ENCODE measurements at places on chromosomes 1 and 21.
A peak's percentile ranks its signal among the peaks of the same experiment; 100 is the strongest.

DNA sequence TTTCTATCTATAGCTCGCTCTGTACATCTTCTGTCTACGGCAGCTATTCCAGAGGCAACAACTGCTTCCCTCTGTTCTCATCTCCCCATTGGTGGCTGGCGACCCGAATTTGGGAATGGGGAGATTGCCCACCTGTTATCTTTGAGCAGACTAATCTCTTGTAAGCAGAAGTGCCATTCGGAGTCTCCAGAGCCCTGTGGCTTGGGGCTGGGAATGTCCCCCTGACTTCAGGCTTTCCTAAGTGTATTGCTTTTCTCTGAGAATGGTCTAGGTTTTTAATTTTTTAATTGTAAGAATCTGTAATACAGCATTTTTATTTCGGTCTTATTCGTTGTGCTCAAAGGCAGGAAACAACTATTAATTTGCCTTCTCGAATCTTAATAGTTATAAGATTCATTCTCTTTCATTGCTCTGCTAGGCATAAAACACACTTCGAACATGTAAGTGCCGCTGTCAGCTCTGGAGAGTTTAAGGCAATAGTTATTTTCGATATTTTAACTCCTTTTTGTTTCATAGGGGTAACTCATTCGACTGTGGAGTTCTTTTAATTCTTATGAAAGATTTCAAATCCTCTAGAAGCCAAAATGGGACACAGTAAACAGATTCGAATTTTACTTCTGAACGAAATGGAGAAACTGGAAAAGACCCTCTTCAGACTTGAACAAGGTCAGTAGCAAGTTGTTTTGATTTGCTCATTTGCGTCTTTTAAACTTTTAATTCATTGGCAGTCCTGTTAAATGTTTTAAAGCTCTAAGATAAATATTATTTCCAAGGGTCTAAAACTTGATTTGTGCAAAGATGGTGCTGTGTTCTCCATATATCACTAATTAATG lies 514 bp downstream of the AGL start:
- H3K27me3 ChIP-seq, result no peaks in the 10 kb centered on the region
- H3K4me1 ChIP-seq, result peaks cover 10% of the 10 kb centered on the region
- DNase-seq, result no peak

GRCh38 chr1:30749691-30750583 lies 7.6 kb downstream of the LAPTM5 start:
- H3K27me3 ChIP-seq, result peaks cover 27% of the 10 kb centered on the region
- no peak overlapping the region for H3K27ac ChIP-seq
- no peak overlapping the region for H3K4me3 ChIP-seq
- DNase-seq, result no peak
- no peaks in the 10 kb centered on the region for H3K36me3 ChIP-seq
- no peaks in the 10 kb centered on the region for H3K4me1 ChIP-seq

GRCh38 chr1:111733183-111733991 lies 5.8 kb downstream of the INKA2 start:
- no peaks in the 10 kb centered on the region for H3K27me3 ChIP-seq
- H3K36me3 ChIP-seq, result peaks cover 5% of the 10 kb centered on the region
- H3K4me1 ChIP-seq, result peaks cover 95% of the 10 kb centered on the region
- H3K4me3 ChIP-seq, result no peak overlapping the region

- no peaks in the 10 kb centered on the region for H3K4me1 ChIP-seq
- H3K27me3 ChIP-seq, result no peaks in the 10 kb centered on the region
- no peak overlapping the region for H3K27ac ChIP-seq
- H3K36me3 ChIP-seq, result no peaks in the 10 kb centered on the region
- DNase-seq, result no peak
Measured at GRCh38 chr1:71434240-71434639, 353.4 kb upstream of the ZRANB2 start.

DNA sequence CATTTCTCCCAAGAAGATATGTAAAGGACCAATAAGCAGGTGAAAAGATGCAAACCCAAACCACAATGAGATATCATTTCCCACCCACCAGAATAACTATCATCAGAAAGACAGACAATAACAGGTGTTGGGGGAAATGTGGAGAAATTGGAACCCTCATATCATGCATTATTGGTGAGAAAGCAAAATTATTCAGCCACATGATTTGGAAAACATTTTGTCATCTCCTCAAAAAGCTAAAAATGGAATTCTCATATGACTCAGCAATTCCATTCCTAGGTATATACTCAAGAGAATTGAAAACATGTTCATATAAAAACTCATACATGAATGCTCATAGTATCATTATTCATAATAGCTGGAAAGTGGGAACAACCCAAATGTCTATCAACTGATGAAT lies 25.1 kb upstream of the RNF186 start:
- DNase-seq, result no peak
- no peaks in the 10 kb centered on the region for H3K36me3 ChIP-seq
- no peak overlapping the region for H3K27ac ChIP-seq
- no peak overlapping the region for H3K4me3 ChIP-seq
- no peaks in the 10 kb centered on the region for H3K4me1 ChIP-seq
- peaks cover under 1% of the 10 kb centered on the region for H3K27me3 ChIP-seq

DNA sequence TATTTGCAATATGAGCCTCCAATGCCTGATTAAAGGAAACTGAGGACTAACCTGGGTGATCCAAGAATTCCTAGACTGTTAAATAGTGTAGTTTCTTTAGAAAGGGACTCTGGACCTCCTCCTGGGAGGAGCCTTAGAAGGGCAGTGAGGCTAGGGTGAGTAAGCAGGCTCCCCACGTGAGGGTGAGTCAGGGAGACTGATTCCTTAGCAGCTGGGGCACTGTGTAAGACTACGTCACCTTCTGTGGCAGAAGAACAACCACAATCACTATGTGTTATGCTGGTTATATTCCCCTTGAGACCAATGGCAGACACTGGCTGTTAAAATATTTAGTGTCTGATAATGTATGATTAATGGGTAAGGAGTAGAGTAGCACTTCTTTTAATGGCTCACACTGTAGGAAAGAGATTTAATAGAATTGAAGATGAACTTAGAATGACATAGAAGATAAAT lies 53.3 kb upstream of the SYT14 start:
- H3K27ac ChIP-seq, result no peak overlapping the region
- no peak for DNase-seq
- no peaks in the 10 kb centered on the region for H3K4me1 ChIP-seq
- H3K36me3 ChIP-seq, result no peaks in the 10 kb centered on the region
- no peak overlapping the region for H3K4me3 ChIP-seq

GRCh38 chr1:114352797-114353196 lies 158.2 kb downstream of the TRIM33 start:
- DNase-seq, result no peak
- H3K36me3 ChIP-seq, result no peaks in the 10 kb centered on the region
- H3K27me3 ChIP-seq, result no peaks in the 10 kb centered on the region
- H3K4me1 ChIP-seq, result peaks cover 9% of the 10 kb centered on the region
- no peak overlapping the region for H3K4me3 ChIP-seq

- DNase-seq, result no peak
- H3K27ac ChIP-seq, result no peak overlapping the region
- no peaks in the 10 kb centered on the region for H3K36me3 ChIP-seq
- H3K27me3 ChIP-seq, result no peaks in the 10 kb centered on the region
Measured at GRCh38 chr1:96362623-96363022, 359.0 kb upstream of the PTBP2 start.

DNA sequence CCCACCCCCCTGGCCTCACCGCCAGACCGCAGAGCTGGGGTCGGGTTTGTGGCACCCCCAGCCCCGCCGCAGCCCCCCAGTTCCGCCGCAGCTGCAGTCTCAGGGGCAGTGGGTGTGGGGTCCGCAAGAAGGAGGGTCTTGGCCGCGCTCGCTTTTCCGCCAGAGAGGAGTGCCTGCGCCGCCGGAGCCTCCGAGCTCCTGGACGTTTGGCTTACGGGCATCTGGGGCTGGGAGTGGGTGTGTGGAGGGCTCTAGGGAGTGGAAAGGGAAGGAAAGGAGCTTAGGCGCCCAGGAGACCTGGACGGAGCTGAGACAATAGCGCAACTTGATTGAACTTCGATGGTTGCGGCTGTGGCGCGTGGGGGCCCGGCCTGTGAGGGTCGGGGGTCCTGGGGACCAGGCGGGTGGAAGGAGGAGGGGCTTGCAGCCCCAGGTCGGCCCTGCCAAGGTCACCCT lies 88.8 kb upstream of the IPO9 start:
- no peak for DNase-seq
- peaks cover 85% of the 10 kb centered on the region for H3K4me1 ChIP-seq
- peak overlapping the region; percentile 94 for H3K27ac ChIP-seq
- H3K27me3 ChIP-seq, result no peaks in the 10 kb centered on the region
- H3K36me3 ChIP-seq, result peaks cover 18% of the 10 kb centered on the region

- H3K27ac ChIP-seq, result no peak overlapping the region
- no peak for DNase-seq
- H3K36me3 ChIP-seq, result peaks cover 39% of the 10 kb centered on the region
- H3K4me1 ChIP-seq, result no peaks in the 10 kb centered on the region
Measured at GRCh38 chr1:232980355-232980978, 30.1 kb downstream of the NTPCR start.

DNA sequence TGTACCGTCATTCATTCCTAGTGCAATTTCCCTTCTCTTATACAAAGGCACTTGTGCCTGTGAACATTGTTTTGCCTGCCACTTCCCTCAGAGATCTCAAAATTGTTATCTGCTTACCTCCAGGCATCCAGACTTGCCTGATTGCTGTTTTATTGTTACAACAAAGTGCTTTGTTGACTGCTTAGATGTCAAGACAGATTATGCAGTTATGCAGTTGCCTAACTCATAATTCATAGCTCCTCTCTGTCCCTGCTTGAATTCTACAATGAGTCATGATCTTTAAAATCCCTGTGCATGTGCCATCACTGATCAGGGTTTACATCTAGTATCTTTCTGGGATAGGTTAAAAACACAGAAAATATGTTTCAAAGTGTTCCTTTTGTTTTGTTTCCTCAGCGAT lies 24.5 kb downstream of the CXADR start:
- no peaks in the 10 kb centered on the region for H3K36me3 ChIP-seq
- no peak overlapping the region for H3K4me3 ChIP-seq
- no peak overlapping the region for H3K27ac ChIP-seq
- H3K4me1 ChIP-seq, result peaks cover 15% of the 10 kb centered on the region
- no peak for DNase-seq

DNA sequence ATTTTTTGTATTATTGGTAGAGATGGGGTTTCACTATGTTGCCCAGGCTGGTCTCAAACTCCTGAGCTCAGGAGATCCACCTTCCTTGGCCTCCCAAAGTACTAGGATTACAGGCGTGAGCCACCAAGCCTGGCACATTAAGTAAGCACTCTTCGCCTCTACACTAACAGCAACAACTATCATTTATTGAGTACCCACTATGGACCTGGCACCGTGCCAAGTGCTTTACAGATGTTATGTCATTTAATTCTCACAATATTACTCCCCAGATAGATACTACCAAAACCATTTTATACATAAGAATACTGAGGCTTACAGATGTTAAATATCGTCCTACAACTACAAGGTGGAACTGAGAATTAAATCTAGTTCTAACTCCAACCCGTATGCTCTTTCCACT lies 50.1 kb downstream of the TUT4 start:
- peaks cover 19% of the 10 kb centered on the region for H3K36me3 ChIP-seq
- DNase-seq, result no peak
- H3K27ac ChIP-seq, result no peak overlapping the region
- no peaks in the 10 kb centered on the region for H3K27me3 ChIP-seq
